ENCODE measurements at places on chromosomes 1 and 21.
A peak's percentile ranks its signal among the peaks of the same experiment; 100 is the strongest.

- DNase-seq = no peak
These were observed 70.8 kb upstream of the LBR start for GRCh38 chr1:225498549-225499136.

DNA sequence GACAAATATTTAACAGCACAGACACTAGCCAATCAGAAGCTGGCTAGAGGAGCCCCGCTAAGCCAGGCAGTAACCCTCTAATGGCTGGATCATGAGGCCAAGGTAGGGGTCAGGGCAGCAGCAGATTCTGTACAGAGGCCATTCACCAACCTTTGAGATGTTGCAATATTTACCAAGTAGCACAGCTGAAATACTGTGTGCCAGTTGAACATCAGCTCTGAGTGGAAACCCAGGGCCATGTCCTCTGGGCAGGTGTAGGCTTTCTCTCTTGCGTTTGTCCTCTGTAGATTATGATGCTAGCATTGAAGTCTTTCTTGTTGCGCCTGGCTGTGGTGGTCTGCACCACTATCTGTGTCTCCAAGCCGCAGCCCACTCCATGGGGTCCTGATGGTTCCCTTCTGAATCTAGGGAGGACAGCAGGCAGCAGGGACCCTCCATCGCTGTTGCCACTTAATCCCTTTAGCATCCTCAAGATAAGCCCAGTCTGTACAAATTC is 2.5 kb upstream of the COG2 start:
- DNase-seq = no peak

DNA sequence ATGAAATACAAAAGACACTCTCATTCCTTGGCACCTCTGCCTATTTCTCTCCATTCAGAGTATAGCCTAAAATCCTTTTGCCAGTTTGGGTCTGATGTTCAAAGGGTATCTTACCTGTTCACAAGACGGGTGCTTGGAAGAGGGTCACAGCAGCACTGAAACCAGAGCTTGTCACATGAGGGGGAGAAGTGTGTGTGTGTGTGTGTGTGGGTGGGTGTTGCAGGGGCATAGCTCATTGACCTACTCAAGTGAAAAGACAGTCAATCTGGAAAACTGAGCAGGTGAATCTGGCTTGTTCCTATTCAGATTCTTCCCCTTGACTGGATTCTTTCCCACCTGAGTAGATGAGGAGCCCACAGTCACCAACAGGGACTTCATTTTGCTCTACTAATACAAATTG is 63.9 kb downstream of the KCTD3 start:
- no peak for DNase-seq

DNA sequence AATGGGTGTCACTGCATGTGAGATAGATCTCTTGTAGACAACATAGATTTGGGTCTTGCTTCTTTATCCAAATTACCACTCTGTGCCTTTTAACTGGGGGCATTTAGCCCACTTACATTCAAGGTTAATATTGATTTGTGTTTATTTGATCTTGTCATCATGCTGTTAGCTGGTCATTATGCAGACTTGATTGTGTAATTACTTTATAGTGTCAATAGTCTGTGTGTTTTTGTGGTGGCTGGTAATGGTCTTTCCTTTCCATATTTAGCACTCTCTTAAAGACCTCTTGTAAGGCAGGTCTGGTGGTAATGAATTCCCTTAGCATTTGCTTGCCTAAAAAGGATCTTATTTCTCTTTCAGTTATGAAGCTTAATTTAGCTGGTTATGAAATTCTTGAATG is 29.6 kb downstream of the ZNF691 start:
- DNase-seq = no peak

DNA sequence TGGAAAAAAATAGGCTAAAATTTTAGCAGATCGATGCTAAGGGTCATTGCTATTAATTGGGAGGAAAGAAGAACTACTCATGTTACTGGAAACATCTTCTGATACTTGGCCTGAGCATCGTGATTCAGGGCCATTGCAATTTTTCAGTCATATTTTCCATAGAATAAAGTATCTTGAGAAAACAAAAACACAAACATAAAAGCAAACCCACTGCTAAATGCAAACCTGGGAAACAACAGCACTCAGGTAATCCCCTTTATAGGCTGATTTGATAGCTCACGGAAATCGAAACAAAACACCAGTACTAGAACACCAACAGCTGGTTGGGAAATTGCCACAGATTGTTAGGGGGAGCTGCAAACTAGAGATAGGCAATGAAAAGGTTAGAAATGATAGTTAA is 172.9 kb upstream of the ESRRG start:
- no peak for DNase-seq

DNA sequence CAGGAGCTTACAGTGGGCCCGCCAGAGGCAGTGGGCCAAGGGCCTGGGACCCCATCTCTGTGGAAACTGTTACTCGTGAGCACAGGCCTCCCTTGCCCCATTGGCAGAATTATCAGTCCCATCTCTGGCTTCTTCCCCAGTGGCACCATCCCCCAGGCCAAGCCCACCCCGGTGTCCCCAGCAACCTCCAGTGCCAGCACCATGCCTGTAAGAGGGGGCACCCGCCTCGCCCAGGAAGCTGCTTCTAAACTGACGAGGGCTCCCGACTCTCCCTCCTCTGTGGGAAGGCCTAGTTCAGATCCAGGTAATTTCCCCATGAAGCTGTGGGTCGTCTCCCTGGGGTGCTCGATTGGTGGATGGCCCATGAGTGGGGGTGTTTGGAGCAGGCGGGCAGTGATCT is 46.8 kb downstream of the TNFRSF8 start:
- no peak for DNase-seq

- no peak for DNase-seq
These were observed 611 bp upstream of the PIK3C2B start for GRCh38 chr1:204495078-204495753.

DNA sequence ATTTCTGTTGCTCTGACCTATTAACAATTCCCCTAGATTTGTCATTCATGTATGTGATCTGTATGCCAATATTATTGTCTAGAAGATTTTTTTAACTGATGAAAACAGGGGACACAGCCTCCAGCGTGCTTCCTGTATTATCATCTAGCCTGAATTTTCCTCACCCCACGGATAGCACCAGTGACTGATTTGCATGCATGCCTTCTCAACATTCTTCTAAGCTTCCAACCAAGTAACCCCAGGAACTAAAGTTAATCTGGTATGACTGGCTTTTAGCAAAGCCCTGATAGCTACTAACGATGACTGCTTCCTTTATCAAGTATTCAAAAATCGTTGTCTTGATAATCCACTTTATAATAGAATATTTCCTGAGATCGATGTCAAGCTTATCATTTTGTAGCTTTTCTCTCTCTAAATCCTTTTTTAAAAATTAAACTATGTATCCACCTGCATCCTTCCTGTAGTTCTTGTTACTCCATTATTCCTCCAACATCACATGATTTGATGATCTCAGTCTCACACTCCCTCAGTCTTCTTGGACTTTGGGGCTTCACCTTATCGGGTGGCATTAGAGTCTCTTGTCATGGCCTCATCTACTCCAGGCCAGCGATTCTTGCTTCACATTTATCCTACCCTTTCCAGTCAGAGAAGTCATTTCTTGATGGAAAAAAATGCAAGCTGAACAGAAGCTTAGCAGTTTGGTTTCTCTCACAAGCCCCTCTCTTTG is 19.0 kb downstream of the BCAR3 start:
- no peak for DNase-seq

DNA sequence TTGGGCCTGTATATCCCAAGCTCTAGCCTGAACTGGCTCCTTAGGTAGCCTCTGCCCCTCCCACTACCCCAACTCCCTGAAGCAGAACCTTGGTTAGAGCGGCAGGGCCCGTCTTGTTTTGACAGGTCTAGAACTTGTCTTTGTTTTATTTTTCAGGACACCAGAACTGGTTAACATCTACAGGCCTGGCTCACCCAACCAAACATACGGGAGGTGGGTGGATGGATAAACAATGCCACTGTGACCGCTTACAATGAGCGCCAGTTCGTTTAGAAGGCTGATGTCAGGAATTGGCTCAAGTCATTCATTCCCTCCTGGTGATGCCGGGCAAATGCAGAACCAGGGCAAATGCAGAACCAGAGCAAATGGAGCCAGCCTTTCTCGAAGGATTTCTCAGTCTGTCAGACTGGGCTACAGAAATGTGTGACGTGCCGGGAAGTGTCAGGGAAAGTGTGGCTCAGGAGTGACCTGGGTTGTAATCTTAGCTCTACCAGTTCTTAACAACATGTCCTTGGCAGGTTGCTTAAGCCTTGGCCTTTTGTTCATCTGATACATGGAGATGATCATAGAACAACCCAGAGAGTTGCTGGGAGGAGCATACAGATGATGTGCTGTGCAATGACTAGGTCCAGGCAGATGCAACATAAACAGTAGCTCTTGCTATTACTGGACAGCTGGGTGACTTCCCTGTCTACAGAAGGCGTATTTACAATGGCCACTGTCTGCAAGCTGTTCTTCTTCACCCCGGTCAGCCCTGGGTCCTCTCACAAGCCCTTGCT is 30.5 kb upstream of the BTG2 start:
- DNase-seq = no peak

DNA sequence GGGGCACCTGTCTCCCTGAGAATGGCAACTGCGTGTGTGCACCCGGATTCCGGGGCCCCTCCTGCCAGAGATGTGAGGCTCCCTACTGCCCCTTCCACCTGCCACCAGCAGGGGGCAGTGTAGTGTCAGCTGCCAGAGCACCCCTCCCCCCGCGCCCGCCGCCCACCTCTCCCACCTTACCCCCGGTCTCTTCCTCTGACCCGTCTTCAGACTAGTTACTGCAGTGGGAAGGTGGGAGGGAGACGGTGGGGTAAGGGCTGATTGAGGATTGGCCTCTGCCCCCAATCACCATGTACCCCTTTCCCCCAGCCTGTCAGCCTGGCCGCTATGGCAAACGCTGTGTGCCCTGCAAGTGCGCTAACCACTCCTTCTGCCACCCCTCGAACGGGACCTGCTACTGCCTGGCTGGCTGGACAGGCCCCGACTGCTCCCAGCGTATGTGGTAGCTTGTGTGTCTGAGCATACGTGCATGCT is 10.1 kb upstream of the LRRC71 start:
- no peak for DNase-seq

DNA sequence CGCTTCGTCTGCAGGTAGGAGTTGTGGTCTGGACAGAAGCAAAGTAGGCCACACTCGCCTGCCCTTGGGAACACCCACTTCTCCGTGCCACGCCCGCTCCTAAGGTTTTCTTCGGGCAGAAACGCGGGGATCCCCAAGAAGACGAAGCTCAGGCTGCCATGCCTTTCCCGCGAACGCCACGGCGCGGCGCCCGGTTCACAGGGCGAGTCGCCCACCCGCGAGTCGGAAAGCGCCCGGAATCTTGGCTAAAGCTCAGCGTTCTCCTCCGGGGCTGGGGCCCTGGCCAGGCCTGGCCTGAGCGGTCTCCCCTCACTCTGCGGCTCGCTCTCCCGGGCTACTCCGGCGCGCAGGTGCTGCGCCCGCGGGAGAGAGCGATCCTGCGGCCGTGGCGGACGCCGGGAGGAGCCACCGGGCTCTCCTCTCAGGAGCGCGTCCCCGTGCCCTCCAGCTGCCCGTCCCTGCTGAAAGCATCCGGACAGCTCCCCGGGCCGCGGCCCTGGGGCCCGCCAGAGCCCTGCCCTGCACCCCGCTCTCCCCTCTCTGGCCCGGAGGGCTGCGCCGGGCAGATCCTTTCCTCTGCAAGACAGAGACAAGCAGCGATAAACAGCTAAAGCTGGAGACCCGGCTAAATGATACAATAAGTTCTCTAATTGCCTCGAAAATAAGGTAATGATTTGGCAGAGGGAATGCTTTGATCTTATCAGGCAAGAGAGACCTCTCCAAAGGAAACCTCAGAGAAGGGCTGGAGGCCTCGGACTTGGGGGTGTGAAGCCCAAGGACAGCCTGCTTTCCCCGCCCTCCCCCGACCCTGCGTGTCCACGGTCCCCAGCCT is 6.7 kb upstream of the WNT2B start:
- peak; percentile 68 for DNase-seq

GRCh38 chr1:226549937-226550671 is 1.5 kb downstream of the STUM start:
- no peak for DNase-seq

DNA sequence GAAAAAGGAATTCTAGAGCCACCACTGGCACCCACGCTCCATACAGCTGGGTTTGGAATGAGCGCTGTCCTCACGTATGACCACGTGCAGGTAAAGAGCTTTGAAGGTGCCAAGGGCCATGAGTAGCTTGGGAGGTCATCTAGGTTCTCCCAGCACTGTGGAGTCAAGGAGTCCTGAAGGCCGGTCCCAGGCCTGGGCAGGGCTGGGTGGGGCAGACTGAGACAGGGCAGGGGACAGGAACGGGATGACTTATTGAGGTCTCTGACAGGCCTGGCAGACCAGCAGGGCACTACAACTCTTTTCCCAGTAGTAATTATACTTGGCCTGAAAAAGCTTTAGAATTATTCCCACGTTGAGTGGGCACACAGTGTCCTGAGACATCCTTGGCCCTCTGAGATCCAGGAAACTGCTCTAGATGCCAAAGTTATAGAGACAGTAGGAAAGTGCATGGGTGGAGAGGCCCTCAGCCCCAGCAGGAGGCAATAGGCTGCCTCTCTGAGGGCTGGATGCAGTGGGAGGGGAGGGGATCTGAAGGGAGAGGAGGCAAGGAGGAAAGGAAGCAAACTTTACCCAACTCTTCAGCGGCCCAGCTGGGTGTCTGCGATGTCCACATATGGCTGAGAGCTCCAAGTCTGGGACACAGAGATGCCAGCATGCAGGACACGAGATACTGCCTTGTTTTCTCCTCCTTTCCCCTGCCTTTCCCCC is 1.8 kb upstream of the CDA start:
- DNase-seq = no peak

Data from amniotic stem cell (primary cell).